ENCODE measurements at places on chromosomes 16 and 17.

- DNase-seq, result no peak
These were observed 19.6 kb upstream of the EEF2K start for GRCh38 chr16:22186517-22186916.

GRCh38 chr16:71807905-71808592 is 585 bp downstream of the AP1G1 start:
- DNase-seq, result peak; percentile 57

DNA sequence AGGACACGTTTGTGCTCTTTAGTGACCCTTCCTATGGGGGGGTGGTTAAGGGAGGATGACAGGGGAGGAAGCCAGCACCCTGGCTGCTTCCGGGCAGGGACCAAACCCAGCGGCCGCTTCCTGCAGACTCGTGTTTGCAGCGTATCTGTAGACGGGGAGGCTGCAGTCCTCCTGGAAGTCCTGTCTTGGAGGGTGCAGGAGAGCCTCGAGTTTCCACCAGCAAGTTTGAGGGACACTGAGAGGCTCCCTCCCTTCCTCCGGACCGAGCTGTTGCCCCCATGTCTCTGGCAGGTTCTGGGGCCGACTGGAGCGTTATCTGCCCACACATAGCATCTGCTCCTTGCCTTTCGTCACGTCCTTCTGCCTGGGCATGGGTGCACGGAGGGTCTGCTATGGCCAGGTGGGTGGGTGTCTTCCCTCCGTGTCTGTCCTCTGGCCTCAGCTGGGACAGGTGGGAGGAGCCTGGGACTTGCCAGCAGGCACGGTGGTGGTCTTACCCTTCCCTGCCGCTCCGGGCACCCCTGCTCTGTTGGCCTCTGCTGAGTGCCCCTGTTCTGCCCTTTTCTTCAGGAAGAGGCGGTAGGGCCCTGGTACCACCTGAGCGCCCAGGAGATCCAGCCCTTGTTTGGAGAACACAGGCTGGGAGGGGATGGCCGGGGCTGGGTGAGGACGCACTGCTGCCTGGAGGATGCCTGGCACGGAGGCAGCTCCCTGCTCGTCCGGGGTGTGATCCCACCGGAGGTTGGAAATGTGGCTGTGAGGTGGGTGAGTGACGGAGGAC is 8.8 kb downstream of the ENGASE start:
- DNase-seq, result no peak

DNA sequence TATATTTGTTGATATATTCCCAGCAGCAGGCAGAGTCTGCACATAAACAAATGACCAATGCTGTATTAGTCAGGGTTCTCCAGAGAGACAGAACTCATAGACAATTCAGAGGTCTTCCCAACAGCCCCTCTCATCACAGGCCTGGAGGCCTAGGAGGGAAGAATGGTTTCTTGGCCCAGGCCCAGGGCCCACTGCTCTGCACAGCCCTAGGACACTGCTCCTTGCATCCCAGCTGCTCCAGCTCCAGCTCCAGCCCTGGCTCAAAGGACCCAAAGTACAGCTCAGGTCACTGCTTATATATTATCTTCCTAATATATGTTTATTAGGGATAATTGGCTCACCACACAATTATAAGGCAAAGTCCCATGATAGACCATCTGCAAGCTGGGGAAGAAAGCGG is 749.9 kb downstream of the KCNJ2 start:
- no peak for DNase-seq

- DNase-seq, result no peak
These were observed 12.8 kb upstream of the RANGRF start for GRCh38 chr17:8275421-8276290.

DNA sequence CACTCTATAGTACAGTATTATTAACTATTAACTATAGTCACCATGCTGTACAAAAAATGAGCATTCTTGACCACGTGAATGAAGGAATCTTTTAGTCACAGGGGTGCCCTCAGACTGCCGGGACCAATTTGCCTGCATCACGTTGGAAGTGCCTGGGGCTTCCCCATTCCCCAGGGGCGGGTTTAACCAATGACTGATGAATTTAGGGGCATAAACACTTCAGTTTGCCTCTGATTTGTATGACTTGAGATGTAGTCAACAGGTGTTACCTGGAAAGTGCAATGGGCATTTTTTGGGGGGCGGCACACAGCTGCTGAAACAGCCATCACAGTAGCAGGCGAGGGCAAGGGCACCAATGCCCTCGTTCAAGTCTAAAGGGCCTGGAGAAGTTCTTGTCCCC is 8.7 kb upstream of the PYY start:
- DNase-seq, result no peak

GRCh38 chr17:69606142-69606800 is 191.8 kb downstream of the MAP2K6 start:
- no peak for DNase-seq

DNA sequence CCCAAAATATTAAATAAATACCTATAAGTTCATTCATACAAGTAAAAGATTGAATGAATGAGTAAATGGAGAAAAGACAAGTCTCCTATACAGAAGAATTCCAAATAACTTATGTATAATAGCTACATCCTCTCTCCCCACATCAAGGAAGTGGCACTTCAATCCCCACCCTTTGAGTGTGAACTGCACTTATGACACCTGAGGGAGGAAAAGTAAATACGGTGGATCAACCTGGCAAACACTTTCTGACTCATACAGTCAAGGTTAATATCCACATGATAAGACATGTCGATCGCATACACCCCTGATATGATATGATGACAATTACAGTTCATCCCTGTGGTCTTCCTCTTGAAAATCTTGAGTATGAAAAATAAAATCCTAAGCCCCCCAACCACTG is 18.0 kb downstream of the SLFN12L start:
- no peak for DNase-seq

DNA sequence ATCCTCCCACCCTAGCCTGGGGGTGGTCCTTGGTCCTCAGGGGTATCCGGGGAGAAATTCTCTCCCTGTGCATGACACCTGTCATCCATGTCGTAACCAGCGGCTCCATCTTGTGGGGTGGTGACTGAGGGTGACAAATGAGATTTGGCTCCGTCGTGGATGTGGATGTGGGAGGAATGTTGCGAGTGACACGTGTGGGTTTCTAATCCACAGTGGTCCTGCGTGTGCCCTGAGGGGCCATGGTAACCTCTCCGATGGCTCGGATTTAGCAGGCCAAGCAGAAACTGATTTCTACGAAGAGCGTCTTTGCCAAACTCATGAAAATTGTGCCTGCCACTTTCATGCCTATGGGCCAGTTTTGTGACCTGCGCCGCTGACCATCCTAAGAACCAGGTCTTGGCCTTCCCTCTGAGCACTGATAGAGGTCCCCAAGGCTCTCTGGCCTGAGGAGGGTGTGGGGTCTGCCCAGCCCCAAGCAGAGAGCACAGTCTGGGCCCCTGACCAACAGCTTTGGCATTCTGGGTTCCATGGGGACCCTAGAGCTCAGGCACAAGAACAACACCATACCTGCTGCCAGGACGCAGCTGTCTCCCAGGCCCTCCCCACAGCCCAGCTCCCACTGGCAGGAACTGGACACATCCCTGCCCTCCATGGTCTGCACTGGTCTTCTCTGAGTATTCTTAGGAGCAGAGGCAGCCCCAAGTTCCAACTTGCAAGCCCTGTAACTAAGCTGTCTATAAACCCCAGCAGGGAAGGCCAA is 79.0 kb downstream of the AMFR start:
- no peak for DNase-seq

DNA sequence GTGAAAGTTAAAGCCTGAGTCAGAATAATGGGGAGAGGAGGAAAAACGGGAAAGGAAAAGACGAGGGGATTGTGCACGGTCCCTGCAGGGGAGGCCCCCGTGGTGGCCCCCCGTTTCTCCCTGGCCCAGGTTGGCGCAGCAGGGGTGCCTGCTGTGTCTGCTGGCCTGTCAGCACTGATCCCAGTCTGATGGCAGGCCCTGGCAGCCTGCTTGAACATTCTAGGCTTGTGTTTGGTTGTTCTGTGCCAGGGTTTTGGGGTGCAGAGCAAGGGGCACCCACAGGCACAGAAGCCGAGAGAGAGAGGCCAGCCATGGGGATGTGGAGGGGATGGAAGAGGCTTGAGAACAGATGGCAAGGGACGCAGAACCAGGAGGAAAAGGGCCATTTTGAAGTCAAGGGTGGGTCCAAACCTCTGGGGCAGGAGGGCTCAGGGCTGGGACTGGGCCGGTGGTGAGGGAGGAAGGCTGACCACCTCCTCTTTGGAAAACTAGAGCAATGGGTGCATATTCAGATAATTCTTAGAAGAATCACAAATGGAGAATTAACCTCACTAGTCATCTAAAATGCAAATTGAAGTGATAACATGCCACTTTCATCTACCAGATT is 35.9 kb downstream of the TBX4 start:
- no peak for DNase-seq

DNA sequence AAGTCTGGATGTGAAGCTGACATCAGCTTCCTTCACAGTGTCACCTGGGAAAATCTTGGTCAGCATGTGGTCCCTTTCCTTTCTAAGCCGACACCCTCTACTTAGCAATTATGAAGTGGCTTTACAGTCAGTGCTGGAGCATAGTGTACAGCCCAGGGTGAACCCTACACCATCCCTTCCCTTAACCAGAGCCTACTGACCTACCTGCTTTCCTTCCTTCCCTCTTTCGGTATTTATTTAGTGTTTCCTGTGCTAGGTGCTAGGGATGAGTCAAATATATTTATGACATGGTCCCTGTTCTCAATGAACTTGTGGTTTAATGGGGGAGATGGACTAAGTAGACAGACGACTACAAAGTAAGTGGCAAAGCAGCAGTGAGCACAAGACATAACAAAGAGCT is 77.5 kb downstream of the CDK5R1 start:
- no peak for DNase-seq

- DNase-seq, result no peak
These were observed 8.7 kb upstream of the KCNH6 start for GRCh38 chr17:63514477-63514876.

DNA sequence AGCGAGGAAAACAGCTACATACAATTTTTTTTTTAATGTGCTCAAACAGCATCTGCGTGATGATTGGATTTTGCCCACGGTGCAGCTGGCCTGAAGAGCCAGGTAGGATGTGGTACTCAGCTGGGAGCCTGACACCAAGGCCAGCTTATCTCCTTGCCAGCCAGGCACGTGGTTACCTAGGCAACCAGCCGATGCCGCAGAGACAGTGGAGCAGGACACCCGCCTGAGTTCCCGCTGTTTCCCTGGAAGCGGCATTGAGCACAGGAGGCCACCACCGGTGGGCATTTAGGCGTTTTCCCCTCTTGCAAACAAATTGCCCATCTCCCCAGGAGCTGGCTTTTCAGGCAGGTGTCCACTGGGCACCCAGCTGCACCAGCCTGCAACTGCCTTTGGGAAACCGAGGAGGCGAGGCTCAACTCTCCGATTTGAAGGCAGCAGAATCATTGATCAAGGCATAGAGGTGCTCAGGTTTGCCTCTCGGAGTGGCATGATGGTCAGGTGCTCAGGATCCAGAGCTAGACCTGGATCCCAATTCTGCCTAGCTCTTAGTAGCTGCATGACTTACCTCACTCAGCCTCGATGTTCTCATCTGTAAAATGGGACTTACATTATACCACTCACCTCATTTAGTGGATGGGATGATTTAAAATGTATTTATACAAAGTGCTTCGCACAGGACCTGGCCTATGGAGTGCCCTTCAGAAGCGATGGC is 137.5 kb upstream of the PLCG2 start:
- no peak for DNase-seq

DNA sequence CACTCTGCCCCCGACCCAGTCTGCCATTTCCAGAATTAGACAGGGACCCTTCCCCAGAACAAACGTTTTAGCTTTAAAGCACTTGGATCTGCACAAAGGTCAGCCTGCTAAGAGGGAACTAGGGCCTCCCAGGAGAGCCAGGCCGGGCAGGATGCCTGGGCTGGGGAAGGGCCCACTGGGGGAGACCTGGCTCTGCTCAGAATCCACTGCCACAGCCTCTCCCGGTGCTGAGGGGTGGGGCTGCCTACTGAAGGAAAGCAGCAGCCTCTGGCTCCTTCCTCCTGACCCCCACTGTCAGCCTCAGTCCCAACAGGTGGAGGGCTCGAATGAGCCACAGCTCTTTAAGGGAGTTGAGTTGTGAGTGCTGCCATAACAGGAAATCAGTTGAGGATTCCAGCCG is 1.7 kb downstream of the YBX2 start:
- DNase-seq, result no peak

GRCh38 chr17:16493531-16494046 is 1.6 kb upstream of the LRRC75A start:
- no peak for DNase-seq

DNA sequence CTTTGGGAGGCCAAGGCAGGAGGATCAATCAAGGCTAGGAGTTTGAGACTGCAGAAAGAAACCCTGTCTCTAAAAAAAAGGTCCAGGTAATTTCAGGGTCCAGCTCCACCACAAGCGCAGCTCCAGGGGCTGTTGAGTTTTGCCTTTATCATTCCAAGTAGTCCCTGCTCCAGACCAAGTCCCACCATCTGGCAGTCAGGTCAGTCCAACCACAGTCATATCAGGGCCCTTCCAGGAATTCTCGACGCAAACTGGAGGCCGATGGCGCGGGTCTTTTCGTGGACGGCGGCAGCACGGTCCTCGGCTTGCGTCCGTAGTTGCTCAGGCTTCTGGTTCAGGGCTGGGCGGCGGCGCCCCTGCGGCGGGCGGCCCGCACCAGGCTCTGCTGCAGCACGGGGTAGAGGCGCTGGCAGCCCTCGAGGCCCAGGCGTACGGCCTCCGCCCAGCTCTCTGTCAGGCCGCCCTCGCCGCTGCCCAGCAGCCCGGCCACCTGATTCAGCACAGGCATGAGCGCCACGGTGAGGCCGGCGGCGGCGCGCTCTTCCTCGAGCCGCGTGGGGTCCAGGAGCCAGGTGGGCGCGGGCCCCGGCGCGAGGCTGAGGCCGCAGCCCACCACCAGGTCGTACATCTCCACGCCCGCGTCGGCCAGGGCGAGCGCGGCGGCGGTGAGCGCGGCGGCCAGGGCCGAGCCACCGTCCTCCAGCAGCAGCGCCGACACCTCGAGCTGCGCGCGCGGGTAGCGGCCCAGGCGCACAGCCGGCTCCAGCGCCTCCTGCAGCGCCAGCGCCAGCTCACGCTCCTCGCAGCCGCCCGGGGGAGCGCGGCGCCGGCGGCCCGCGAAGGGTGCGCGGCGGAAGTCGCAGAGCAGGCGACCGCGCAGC is 752 bp downstream of the EXOSC6 start:
- peak; percentile 29 for DNase-seq

DNA sequence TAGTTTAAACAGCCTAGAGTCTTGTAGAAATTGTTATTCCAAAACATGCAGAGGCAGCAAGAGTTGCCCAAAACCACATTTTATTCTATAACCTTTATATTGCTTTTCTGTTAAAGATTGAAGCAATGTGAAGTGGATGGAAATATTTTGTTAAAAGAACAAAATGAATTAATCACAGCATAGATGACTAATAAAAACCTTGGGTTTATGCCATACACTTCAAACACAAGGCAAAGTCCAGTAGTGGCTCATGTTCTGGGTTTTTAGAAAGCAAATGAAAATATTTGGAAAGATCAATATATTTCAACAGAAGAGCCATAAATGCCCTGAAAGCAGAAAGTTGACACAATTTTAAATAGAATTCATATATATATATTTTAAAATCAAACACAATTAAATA is 36.7 kb upstream of the ULK2 start:
- no peak for DNase-seq

Data from activated CD8-positive, alpha-beta memory T cell treated with anti-CD3 and anti-CD28 coated beads, Interleukin-2, amount 50 U/mL, for 4 hours (primary cell).